ENCODE measurements at places on chromosomes 6 and 20.

DNA sequence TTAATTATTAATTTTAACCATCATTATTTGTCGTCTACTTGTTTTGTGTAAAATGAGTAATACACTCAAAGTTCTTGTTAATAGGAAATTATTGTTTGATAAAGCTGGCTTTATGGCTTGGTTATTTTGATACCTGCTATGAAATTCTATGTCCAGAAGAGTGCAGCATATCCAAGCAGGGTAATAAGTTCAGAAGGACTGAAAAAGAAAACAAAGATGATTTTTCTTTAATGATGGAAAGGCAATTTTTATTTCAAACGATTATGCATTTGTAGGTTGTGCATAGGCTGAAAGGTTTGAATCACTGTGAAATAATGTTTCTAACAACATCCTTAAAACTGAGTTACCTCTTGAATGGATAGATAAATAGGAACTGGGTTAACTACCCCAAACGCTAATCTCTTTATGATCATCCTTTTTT is 1.4 kb upstream of the MAN1A1 start:
- no peak for DNase-seq

GRCh38 chr6:134375220-134375580 is 57.3 kb upstream of the SGK1 start:
- no peak for DNase-seq

DNA sequence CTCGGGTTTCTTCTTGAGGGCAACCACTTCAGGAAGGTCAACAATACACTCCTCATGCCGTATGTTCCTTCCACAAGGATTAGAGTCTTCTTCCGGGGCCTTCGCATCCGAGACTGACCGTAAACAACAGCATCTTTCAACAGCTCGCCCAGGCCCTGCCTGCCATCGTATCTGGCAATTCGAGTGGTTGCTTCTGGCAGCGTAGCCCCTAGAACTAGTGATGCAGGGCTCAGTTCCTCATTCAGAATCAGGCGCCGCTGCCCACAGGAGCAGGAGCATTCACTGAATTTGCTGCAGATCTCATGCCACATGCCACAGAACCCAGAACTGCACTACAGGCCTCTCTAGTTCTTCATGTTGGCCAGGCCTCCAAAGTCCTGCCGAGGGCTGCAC is 59.0 kb upstream of the AFDN start:
- DNase-seq, result no peak

DNA sequence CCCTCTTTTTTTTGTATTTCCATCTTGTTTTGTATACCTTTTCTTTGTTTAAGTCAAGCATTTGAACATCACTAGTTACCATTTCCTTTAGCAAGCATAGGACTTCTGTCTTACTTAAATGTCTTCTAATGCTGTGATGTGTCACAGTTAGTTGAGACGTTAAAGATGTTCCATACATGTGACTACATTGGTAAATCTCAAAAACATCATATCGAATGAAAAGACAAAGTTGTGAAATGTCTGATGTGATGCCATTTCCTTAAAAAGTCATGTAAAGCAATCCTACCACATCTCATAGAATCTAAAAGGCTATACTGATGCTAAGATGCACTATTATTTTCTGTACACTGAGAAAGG is 26.8 kb downstream of the SLC16A10 start:
- no peak for DNase-seq

DNA sequence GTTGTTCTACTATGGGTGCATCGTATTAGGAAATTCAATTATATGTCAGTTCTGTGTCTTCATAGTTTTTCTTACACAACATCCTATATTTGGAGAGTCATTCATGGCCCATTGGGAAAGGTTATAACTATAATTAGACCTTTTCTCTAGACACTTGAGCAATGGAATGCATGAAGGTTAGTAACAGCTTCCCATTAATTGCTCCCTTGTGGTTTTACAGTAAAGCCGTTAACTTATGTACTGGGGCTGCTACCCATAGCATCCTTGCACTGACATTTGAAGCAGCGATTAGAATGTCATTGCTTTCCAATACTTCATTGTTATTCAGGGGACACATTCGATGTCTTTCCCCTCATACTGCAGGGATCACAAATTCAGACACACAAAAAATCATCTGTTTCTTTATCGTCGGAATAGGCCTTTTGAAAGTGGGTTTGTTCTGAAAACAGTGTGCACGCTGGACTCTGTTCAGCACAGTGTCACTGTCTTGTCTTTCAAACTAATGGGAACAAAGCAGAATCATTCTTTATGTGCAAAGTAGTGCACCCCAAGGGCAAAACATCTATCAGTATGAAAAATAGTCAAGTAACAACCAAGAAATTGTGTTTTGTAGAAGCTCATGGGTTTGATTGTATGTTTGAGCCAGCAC is 634.3 kb upstream of the MAP3K7 start:
- no peak for DNase-seq

- no peak for DNase-seq
Observed at GRCh38 chr6:63640062-63640461, 4.5 kb downstream of the PHF3 start.

DNA sequence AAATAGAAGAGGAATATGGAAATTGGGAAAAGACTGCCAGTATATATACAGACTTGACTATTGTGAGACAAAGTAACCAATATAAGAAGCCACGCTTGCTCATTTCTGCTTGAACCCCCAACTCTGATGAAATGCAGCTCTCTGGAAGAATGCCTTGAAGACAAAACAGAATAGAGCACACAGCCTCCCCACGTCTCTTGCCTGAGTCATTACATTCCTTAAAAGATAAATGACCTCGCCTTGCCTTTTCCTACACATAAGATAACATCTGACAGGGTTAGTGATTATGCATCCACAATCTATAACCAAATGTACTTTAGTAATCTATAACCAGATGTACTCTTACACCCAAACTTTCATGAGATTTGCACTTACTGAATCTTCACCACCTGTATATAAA is 141.1 kb upstream of the EEF1E1 start:
- DNase-seq, result no peak

DNA sequence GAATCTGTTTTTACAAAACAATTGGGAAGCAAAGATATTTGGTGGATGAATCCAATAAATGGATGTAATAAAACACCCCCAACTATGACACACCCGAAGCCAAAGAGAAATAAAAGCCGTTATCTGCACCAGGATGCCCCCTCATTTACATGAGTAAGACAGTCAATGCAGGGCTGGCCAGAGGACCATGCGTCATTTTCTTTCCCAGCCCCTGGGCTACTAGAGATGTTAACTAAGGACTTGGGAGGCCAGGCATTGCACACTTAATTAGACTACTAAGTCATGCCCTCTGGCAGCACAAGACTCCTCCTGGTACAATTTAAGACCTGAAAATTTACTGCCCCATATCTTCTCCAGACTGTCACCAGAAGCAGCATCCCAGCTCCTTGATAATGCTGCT is 3.2 kb downstream of the LEMD2 start:
- no peak for DNase-seq

- DNase-seq, result no peak
Observed at GRCh38 chr6:140090871-140091270, 716.4 kb upstream of the CITED2 start.

- DNase-seq, result no peak
Observed at GRCh38 chr20:9919271-9920014, 80.6 kb upstream of the PAK5 start.

DNA sequence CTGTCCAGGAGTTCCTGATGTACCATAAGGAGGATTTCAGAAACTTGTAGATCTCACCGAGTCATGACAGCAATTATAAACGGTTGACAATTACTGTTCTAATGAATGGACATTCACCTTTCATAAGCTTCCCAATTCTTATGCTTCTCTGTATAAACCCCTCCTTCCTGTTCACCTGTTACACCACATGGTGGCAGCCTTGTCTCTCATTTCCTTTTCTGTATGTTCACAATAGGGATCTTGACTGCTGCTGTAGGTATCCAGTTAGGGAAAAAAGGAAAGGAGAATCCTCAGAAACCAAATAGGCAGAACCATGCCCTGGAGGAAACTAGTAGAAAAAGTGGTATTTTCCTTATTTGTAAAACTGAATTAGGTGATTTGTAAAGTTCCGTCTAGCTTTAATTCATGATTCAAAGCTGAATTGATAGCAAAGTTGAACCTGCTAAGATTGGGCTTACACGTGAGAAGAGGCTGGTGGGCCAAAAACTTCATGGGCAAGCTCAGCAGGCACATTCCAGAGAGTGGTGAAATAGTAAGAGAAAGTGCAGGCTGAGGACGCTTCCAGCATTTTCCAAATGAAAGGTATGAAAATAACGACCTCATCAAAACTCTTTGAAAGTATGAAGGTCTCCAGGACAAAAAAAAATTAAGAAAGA is 29.0 kb upstream of the TBPL1 start:
- peak; percentile 37 for DNase-seq

- no peak for DNase-seq
Observed at GRCh38 chr6:68911334-68911733, 276.3 kb downstream of the ADGRB3 start.

- DNase-seq, result no peak
Observed at GRCh38 chr20:49187330-49187850, 744 bp downstream of the STAU1 start.

GRCh38 chr6:56835612-56836011 is 119.3 kb upstream of the BEND6 start:
- DNase-seq, result no peak

DNA sequence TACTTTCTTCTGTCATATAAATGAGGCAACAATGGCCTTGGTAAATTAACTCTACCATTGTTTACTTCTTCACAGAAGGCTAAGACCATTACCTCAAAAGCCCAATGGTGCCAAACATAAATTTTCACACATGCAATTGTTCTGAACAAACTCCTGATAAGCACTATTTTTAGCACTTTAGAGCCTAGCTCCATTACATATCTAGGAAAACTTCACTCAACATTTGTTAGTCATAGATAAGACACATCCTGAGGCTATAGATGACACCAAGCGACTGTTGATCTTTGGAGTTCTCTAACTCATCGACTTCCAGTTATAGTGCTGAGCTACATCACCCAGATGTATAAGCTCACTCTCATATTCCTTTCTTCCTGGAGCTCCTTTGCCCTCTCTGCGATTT is 245.9 kb downstream of the EYS start:
- no peak for DNase-seq

DNA sequence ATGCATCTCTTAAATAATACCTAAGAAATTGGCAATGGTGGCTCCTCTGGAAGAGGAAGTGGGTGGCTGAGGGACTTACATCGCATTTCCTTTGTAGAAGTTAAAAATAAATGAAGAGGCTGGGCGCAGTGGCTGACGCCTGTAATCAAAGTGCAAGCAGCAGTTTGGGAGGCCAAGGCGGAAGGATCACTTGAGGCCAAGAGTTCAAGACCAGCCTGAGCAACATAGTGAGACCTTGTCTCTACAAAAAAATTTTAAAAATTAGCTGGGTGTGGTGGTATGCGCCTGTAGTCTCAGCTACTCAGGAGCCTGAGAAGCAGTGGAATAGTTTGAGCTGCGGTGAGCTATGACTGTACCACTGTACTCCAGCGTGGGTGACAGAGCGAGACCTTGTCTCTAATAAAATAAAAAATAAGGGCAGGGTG is 12.2 kb upstream of the NCOA3 start:
- no peak for DNase-seq

GRCh38 chr6:21628160-21628559 is 34.6 kb downstream of the SOX4 start:
- no peak for DNase-seq

DNA sequence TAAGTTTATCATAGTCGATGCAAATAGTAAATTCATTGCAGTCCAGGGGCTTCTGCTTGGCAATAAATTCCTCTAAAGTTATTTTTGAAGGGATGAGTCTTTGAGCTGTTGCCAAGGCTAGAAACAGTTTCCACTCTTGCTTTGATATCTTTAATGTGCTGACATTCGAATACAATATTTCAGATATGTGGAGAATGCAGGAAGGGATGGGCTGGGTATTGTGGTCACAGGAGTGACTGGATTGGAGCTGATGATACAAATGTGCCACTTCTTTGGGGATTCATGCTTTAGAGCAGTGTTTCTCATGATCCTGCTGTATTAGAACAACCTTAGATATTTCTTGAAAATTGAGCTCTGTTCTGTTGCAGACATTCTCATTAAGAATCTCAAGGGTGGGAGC is 139.0 kb downstream of the PRDM13 start:
- no peak for DNase-seq

GRCh38 chr6:159499034-159499433 is 194.0 kb downstream of the SOD2 start:
- DNase-seq, result no peak

DNA sequence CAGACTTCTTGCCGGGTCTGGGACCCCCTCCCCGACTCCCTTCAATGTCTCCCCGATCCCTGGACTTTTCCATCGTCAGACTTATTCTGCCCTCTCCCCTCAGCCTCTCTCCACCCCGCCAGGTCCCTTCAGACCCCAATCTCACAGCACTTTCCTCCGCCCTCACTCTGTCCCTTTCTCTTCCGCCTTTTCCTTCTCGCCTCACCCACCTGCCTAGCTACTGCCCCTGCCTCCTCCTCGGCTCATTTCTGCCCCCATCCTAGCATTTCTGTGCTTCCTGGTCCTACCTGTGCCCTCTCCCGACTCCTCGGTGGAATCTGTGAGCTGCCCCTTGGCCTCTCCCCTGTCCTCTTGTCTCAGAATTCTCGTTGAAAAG is 616 bp downstream of the CHMP4B start:
- no peak for DNase-seq

- DNase-seq, result no peak
Observed at GRCh38 chr6:112780498-112781096, 433.5 kb downstream of the RFPL4B start.

DNA sequence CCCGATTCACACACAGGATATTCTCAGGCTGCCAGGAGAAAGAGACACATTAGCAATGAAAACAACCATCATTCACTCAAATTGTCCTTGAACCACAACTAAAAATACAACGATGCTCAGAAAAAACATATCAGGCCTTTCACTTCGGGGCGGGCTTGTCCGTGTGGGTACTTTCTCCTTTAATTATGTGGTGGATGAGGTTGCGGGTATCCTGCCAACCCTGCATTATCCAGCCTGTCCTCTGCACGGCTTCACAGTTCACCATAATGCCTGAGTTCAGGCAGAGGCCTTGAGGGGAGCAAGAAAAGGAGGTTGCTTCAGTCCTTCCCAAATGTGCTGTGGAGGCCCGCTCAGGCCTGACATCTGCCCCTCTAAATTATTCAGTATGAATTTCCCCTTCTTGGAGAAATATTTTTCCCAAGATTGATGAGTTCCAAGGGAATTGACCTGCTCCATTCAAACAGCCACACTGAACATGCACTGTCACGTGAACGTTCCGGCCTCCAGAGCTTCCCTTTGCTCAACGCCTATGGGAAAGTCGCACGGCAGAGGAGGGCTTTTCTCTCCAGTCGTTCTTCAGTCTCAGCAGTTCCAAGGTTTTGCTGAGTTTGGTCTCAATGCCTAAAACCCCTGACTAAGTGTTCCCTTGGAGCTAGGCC is 70.3 kb downstream of the MYLK4 start:
- DNase-seq, result no peak

DNA sequence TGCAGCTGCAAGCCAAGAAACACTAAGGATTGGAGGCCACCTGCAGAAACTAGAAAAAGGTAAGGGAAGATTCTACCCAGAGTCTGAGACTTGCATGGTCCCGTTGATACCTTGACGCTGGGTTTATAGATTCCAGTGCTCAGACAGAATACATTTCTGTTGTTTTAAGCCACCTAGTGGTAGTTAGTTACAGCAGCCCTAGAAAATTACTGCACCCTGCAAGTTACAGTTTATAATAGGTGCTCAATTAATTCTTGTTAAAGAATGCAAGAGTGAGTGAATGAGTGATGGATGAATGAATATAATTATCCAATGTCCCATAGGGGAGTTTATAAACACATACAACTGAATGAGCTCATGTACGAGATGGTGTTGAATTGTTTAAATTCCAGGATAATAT is 453.1 kb upstream of the SLC35B3 start:
- DNase-seq, result no peak

- peak; percentile 51 for DNase-seq
Observed at GRCh38 chr6:4059115-4059777, 19.7 kb downstream of the FAM217A start.

Measured in stimulated activated CD4-positive, alpha-beta T cell treated with anti-CD3 and anti-CD28 coated beads, Interleukin-2, amount 100 ng/mL, for 4 hours (primary cell).